ENCODE measurements at places on chromosomes 4 and X.

- DNase-seq: no peak
These were observed 58.0 kb downstream of the SPCS3 start for GRCh38 chr4:176377780-176378179.

- no peak for DNase-seq
These were observed 89.1 kb downstream of the DCAF8L2 start for GRCh38 chrX:27679281-27679680.

GRCh38 chr4:105978684-105979296 is 83.5 kb downstream of the NPNT start:
- DNase-seq: no peak

- no peak for DNase-seq
These were observed 94.6 kb upstream of the CASK start for GRCh38 chrX:42017971-42018370.

DNA sequence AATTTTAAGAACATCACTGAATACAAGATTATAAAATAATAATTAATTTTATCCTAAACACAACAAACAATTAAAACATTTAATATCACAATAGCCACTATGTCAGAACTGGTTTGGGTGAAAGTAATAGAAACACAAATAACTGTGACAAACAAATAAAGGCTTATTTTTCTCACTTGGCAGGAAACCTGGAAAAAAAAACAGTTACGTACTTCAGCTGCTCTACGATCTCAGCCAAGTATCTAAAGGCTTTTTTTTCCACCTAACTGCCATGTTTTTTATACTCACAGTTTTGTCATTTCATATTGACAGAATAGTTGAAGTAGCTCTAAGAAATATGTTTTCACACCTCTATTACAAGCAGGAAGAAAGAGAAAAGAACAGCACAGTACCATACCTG is 284.8 kb upstream of the INTU start:
- DNase-seq: no peak

Data from activated T-cell treated with anti-CD3 and anti-CD28 coated beads for 24 hours (primary cell).